ENCODE measurements at places on chromosomes 3 and 15.

GRCh38 chr15:93820566-93820965, 410.8 kb upstream of the MCTP2 start:
- no peaks in the 10 kb centered on the region for H3K36me3 ChIP-seq
- H3K4me1 ChIP-seq: no peaks in the 10 kb centered on the region
- H3K27me3 ChIP-seq: no peaks in the 10 kb centered on the region
- no peak overlapping the region for H3K4me3 ChIP-seq
- DNase-seq: no peak

- no peak overlapping the region for H3K4me3 ChIP-seq
- DNase-seq: no peak
- no peaks in the 10 kb centered on the region for H3K36me3 ChIP-seq
These were observed 207.9 kb downstream of the LPP start for GRCh38 chr3:188361888-188362287.

GRCh38 chr3:111870620-111871019, 11.6 kb downstream of the PHLDB2 start:
- H3K27me3 ChIP-seq: no peaks in the 10 kb centered on the region
- H3K36me3 ChIP-seq: no peaks in the 10 kb centered on the region
- H3K4me3 ChIP-seq: no peak overlapping the region
- no peaks in the 10 kb centered on the region for H3K4me1 ChIP-seq
- H3K27ac ChIP-seq: no peak overlapping the region

DNA sequence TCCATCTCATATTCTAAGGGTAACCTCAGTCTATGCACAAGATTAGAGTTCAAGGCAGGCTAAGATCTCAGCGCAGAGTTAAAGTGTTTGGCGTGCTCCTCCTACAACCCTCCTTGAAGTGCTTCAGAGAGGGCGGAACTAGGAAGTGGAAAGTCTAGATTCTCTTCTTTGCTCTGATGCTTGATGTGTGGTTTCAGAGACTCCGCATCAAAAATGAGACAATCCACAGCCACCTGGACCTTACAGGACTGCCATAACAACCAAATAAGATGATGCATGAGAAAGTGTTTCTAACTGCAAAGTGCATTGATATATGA, 161.3 kb upstream of the ATP11B start:
- no peaks in the 10 kb centered on the region for H3K27me3 ChIP-seq
- H3K4me1 ChIP-seq: no peaks in the 10 kb centered on the region
- H3K36me3 ChIP-seq: no peaks in the 10 kb centered on the region
- H3K4me3 ChIP-seq: no peak overlapping the region
- no peak for DNase-seq

DNA sequence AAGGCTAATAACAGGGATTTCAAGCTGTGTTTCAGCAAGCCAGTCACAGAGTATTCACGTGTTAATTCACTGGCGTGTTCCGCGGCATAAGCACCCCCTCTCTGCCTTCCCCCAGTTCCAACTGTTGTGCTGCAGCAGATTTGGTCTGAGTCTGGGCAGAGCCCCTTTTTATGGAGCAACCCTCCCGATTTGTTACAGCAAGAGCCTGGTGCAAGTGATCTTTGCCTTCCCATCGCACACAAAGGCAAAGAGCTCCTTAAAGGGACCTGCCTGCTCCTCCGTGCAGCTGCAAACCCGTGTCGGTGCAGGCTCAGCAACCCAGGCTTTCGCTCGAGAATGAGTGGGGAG, 170.5 kb downstream of the KCNAB1 start:
- no peak overlapping the region for H3K4me3 ChIP-seq
- DNase-seq: no peak
- H3K36me3 ChIP-seq: no peaks in the 10 kb centered on the region
- H3K27me3 ChIP-seq: no peaks in the 10 kb centered on the region
- peaks cover 5% of the 10 kb centered on the region for H3K4me1 ChIP-seq
- H3K27ac ChIP-seq: no peak overlapping the region

DNA sequence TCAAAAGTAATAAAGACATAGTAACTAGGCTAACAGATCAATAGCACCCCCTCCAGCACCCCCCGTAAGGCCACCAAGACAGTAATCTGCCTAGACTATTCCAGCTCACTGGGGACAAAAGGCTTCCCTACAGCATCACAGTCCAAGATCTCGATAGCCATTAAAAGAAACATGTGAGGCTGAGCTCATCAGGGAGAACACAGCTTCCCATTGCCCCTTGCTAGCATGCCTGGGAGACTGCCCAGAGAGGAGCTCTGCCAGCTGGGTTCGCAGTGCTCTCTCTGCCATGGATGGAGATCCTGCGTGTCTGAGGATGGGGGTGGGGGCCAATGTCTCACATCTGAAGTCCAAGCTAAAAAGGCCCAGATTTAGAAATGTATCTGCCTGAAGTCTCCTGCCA, 17.8 kb downstream of the LRIG1 start:
- no peaks in the 10 kb centered on the region for H3K36me3 ChIP-seq
- peak overlapping the region; percentile 74 for H3K27ac ChIP-seq
- H3K4me3 ChIP-seq: no peak overlapping the region
- DNase-seq: peak; percentile 47

DNA sequence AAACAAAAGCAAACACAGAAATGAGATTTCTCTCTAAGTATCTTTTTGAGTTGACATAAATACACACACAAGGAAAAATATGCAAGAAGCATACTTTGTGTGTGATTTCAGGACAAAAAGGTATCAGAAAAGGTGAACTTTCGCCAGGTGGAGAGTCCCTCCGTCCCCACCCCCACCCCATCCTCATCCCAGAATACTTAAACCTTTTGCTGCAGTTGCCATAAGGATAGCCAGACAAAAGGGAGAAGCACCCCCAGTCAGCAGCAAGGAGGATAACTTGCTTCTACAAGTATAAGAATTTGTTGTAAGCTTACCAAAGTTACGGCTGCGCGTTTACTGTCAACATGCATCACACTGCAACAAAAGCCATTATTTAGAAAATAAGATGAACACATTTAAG, 10.3 kb downstream of the FOXP1 start:
- H3K4me1 ChIP-seq: no peaks in the 10 kb centered on the region
- H3K27ac ChIP-seq: no peak overlapping the region
- DNase-seq: no peak
- H3K36me3 ChIP-seq: no peaks in the 10 kb centered on the region
- H3K4me3 ChIP-seq: no peak overlapping the region

GRCh38 chr3:105996781-105997180, 128.0 kb upstream of the CBLB start:
- H3K4me3 ChIP-seq: no peak overlapping the region
- DNase-seq: no peak
- no peaks in the 10 kb centered on the region for H3K4me1 ChIP-seq
- no peaks in the 10 kb centered on the region for H3K27me3 ChIP-seq

- H3K27ac ChIP-seq: peak overlapping the region; percentile 91
- no peaks in the 10 kb centered on the region for H3K36me3 ChIP-seq
- peaks cover 10% of the 10 kb centered on the region for H3K4me1 ChIP-seq
- H3K27me3 ChIP-seq: no peaks in the 10 kb centered on the region
- DNase-seq: no peak
- peak overlapping the region; percentile 33 for H3K4me3 ChIP-seq
These were observed 26.4 kb downstream of the TYRO3 start for GRCh38 chr15:41585127-41586047.

DNA sequence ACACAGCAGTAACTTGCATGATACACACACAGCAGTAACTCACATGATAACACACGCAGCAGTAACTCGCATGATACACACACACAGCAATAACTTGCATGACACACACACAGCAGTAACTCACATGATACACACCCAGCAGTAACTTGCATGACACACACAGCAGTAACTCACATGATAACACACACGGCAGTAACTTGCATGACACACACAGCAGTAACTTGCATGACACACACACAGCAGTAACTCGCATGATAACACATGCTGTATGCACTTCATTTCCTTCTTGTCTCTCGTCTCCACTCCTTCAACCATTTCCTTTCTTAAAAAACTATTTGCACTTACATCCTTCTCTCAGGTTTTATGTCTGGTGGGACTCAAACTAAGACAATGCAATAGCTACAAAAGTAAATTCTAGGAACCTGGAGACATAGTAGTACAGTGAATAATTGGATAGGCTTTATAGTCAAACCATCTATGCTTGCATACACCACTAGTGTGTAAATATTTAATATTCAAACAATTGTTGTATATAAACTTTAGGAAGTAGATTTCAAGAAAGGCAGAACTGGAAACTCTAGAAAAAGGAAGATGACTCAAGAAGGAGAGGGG, 130.8 kb downstream of the UACA start:
- no peaks in the 10 kb centered on the region for H3K27me3 ChIP-seq
- no peak for DNase-seq
- no peaks in the 10 kb centered on the region for H3K36me3 ChIP-seq
- H3K4me3 ChIP-seq: no peak overlapping the region
- H3K4me1 ChIP-seq: peaks cover 12% of the 10 kb centered on the region

- H3K27me3 ChIP-seq: no peaks in the 10 kb centered on the region
- H3K4me3 ChIP-seq: no peak overlapping the region
- H3K36me3 ChIP-seq: no peaks in the 10 kb centered on the region
- H3K4me1 ChIP-seq: no peaks in the 10 kb centered on the region
These were observed 78.4 kb downstream of the PLSCR2 start for GRCh38 chr3:146390957-146391356.

All from tibial nerve (tissue), 4 donors.